Smooth muscle cell of the coronary artery (primary cell): ENCODE measurements at places on chromosomes 7 and 10. TPM values are rescaled to one million over a fixed set of nuclear protein-coding genes. Genes with fewer than 3 reads are reported as not detected.

SNX8 gene
- 10.9 and 20.1 TPM in 2 replicates for total RNA-seq

TUBB8 gene
- not detected in 2 replicates for total RNA-seq

NKX2-3 gene
- total RNA-seq = not detected in 2 replicates

KDM7A gene
- 3.1 and 6.7 TPM in 2 replicates for total RNA-seq

SLC18A3 gene
- under 0.01 TPM in 1 of 2 replicates, not detected in the other for total RNA-seq

CALCR gene
- total RNA-seq = not detected in 2 replicates

COPG2 gene
- 21.4 and 28.7 TPM in 2 replicates for total RNA-seq

ANKRD30A gene
- total RNA-seq = not detected in 2 replicates

OR13A1 gene
- total RNA-seq = 0.12 TPM in 1 of 2 replicates, not detected in the other

RAB19 gene
- not detected in 2 replicates for total RNA-seq

OPN1SW gene
- not detected in 2 replicates for total RNA-seq

CNTNAP2 gene
- total RNA-seq = not detected in 2 replicates
